ENCODE measurements at places on chromosomes 6 and 20.

DNA sequence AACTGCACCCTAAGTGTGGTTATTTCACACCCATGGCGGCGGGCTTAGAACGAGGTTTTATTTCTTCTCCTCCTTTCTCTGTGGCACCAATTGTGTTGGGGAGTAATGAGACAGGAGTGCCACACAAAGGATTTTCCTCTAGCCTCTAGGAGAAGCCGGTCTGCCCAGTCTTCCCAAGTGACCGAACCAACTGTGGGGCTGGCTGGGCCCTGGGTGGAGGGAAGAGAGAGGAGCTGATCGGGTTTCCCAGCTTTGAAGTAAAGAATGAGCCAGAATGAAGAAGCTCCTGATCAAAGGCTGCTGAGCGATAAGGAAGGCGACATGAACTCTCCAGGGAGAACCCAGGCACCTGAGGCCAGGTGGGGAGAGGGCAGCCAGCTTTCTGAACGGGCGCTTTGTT lies 616.0 kb upstream of the BTBD3 start:
- no peak for DNase-seq

DNA sequence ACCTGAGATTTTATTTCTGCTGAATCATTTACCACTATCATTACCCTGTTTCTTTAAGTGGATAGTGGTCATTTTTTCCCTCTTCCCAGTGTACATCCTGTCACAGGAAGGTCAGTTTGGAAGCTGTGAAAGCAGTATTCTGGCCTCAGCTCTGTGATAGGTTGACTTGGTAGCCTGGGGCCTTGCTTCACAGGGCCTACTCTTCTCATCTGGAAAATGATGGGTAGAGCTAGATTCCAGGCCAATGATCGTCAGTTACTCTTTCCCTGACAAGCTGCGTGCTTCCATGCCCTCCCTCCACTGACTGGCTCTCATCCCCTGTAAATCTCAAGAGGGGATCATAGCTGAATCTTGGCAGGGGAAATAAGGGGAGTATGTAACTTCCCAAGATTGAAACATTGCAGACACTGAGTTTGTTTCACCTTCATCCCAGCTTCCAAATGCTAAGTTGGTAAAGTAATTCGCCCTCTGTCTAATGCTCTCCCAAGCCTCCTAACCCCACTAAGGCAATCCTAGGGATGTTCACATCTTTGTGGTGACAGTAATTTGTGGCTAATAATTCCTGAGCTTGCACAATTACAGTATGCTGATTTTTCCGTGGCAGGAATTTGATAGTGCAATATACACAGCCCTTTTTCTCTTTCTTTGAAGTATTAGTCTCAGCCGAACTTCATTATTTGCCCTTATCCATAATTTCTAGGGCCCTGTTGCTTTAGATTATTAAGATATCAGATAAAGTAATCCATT lies 51.2 kb downstream of the VAPB start:
- no peak for DNase-seq

DNA sequence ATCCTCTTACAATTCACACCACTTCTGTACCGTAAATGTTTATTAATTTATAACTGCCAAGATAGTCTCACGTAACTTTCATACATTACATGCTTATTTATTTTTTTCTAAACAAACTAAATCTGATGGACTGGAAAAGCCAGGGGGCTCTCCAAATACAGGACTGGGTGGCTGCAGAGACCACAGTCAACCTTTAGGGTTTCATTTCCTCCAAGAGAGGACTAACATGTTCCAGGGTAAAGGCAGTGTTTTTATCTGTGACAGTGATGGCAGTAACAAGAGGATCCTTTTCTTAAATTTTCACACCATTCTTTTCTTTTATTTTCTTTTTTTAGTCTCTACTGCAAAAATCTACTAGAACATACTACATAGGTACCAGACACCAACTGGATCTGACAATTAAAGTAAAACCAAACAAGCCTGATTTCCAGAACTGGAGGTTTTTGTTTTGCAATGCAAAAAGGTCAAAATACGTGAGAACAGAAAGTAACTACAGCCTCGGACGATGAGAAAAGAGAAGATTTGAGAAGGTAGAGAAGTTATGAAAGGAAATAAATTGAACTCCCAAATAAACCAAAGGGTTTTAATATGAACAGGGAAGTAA lies 1.2 kb downstream of the LMBRD1 start:
- peak; percentile 22 for DNase-seq

DNA sequence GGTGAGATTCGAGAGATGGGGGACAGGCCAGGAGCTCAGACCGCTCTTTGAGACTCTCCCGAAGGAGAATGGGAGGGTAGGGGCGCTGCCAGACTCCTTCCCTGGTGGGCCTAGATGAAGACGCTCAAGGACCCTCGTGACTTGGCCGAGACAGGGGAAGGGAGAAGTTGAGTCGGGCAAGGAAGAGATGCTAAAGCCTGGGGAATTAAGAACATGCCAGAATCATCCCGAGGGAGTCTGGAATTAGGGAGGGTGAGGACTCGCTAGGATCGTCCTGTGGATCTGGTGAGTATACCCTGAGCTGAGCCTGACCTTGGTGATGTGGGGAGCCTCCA lies 529 bp downstream of the UBE2C start:
- no peak for DNase-seq

DNA sequence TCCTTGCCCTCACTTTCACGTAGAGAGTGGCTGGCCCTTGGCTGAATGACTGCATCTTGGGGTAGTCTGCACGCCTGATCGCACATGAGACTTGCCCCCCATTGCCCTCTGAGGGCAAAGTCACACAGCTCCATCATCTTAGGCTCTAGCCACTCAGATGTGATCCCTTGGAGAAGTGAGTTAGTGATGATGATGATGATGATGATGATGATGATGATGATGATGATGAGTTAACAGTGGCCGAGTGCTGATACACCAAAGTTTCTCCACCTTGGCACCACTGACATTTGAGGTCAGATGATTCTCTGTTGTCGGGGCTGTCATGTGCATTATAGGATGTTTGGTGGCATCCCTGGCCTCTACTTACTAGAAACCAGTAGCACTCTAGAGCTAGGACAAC lies 84.0 kb downstream of the PREX1 start:
- DNase-seq = no peak

DNA sequence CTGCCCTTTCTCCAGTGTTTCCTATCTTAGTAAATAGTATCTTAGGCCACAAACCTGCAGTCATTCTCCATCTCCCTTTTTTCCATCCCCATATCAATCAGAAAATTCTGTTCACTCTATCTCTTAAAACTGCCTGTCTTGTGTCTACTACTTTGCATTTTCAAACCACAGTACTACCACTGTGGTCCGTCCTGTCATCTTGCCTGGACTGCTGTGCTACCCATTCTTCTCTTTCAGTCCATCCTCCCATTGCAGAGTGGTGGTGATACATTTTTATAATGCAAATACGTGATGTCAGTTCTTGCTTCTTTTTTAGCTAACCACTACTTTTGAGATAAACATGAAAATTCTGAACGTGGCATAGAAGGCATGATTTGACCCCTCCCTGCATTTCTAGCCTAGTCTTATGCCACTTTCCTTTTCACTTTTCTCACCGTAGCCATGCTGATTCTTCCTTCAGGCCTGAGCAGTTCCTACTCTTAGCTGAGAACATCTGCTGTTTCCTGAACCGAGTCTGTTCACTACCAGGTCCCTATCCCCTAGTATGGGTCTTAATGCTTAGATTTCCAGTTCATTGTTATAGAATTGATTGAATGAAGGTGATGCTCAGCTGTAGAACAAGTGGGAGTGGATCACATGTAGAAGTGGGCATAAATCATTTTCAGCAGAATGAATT lies 13.8 kb downstream of the TBPL1 start:
- DNase-seq = no peak

DNA sequence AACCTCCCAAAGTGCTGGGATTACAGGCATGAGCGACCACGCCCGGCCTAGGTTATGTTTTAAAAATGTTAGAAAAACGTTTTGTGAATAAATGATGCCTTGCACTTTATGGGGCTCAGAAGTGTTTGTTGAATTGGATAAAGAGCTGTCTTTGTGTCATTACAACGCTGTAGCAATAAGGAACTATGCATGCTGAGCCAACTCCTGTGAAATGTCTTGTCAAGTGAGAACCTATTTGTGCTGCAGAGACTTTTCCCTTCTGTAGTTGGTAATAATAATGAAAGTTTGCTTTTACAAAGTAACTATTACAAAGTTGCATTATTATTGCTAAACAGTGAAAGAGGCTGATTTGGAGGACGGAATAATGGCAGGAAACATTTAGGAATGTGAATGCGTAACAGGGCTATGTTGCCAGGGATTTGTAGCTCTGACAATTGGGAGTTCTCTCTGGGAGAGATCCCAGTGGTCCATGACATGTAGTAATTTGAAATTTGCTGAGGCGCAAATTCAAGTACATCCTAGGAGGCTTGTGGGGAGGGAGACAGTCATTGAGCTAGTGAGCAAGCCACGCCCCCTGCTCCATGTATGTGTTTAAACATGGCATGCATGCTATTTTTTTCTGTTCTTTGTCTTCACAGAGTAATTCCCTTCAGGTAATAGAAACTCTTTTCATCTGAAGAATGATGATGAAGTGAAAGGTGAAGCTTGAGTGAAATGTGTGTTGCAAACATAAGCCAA lies 16.8 kb upstream of the BICRAL start:
- no peak for DNase-seq

- no peak for DNase-seq
Measured at GRCh38 chr6:19452495-19452894, 384.7 kb upstream of the ID4 start.

All from inflammatory macrophage treated with lipopolysaccharide for 4 hours (primary cell).